8988T (cell line): ENCODE measurements at places on chromosomes 7 and 10.

DNA sequence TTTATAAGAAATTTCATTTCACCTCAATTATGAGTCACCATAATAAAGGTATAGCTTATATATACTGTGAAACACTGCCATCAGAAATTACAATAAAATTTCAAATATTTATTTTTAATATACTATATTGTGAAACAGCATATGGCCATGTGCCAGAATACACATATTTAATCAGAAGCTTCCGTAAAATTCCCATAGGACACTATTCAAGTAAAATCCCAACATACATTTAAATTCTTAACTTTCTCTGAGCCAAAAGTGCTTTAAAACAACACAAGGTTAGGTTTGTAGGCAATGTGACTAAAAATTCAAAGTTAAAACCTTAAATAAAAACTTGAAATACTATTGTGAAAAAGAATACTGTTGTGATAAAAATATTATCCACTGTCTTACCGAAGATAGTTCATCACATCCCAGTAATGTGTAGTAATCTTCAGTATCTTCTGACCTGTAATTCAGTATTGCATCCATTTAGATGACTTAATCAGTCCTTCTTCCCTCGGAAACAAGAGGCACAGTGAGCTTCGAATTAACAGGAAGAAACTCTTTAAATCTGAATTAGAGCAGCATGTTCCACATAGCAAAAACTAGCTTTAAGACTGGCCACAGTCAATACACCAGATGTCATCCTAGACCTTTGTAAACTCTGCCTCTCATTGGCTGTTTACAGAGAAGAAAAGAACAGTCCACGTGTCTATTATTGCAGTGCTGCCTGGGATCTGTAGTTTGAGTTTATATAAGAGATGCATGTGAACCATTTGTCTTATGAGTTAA, at the start of gene DNAJC12:
Gene DNAJC12 (minus strand): TSS at position 648 of the 774 bp plus-strand sequence. CDS start 177 bp downstream, at position 471.
- no peak for DNase-seq

- DNase-seq: no peak
Observed at GRCh38 chr10:110033701-110034235, 26.0 kb downstream of the ADD3 start.

GRCh38 chr7:158958618-158959017, 102.3 kb downstream of the DYNC2I1 start:
- no peak for DNase-seq

DNA sequence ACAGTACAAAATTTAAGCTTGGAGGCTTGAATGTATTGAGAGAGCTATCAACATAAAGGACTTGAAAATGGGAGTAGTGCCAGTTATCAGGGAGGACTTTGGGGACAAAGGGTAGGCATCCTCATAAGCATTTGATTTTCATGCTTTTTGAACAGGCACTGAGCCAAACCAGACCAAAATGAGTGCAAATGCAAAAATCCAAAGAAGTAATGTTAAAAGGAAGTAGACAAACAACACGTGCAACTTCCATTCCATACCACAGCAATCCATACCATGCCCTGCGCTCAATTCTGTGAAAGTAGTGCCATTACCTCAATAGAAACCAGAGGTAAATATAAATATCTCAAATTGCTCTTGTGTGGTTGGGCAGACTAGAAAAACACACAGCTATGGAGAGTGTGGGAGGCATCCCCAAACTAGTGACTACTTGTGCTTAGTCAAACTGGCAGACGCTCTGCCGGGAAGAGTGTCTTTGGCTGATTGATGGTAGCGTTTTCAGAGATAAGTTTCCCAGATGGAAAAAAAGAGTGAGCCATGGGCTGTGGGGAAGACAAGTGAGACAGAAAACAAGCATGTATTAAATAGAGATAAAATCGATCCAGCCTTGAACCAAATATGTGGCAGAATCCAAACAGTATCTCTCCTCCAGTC, 161.5 kb downstream of the CREB5 start:
- DNase-seq: no peak

DNA sequence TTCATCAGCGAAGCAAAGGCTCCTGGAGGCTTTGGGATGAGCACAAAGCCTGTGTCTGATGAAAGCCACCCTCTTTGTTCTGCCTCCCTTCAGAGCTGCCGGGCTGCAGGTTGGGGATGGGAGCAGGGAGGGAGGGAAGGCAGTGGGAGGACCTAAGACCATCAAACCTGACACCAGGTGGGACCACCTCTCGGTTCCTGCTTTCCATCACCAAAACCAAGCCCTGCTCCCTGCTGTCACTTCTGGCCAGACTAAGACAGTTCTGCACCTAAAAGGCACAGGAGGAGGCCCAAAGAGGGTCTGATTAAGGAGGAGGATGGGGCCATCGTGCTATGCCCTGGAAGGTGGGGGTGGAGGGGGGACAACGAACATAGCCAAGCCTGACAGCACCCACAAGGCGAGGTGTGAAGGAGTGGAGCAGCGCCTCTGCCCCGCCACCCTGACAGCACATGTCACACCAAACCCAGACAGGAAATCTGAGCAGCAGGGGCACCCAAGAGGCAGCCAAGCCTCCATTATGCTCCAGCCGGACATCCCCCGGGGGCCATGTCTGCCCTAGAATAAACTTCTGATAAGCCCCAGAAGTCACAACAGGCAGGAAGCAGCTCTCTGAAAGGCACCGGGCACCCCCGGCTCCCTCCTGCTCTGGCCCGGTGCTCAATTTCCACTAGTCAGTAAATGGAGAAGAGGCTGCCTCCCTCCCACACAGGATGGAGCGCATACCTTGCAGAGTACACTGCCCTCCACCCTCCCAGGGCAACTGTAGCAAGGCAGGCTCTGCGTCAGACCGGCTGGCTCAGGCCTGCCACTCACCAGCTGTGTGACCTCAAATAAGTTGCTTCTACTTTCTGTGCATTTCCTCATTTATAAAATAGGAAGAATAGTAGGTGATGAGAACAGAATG, 48.9 kb downstream of the DLG5 start:
- DNase-seq: no peak

DNA sequence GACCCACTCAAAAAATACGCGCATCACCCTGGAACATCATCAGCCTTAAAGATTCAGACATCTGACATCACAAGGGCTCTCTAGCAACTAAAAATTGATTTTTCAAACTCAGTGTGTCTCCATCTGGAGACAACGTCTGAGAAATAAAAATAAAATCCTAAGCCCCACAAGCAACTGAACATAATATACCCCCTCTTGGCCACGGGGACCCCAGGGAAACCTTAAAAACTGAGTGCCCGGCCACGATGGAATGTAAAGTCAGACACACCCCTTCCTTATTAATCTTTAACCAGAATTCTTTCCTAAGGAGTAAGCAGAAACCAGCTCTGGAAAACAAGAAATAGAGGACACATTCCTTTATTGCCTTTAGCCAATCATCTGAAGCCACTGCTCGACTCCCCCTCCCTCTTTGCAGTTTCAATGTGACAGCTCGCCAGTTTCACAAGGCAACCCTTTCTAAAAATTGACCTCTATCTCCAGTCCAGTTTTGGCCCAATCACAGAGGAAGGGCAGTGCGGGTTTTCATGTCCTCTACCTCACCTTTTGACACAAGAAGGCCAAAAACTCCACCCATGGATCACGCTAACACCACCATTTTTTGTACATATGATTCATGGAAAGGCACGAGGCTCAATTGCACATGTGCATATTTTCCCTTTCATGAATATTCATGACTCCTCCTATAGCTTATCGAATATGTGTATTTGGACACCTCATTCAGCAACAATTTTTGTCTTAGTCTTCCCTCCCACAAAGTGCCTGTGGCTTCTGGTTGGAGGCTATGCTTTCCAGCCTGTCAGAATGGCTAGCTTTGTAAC, 24.2 kb downstream of the IFIT3 start:
- DNase-seq: no peak

DNA sequence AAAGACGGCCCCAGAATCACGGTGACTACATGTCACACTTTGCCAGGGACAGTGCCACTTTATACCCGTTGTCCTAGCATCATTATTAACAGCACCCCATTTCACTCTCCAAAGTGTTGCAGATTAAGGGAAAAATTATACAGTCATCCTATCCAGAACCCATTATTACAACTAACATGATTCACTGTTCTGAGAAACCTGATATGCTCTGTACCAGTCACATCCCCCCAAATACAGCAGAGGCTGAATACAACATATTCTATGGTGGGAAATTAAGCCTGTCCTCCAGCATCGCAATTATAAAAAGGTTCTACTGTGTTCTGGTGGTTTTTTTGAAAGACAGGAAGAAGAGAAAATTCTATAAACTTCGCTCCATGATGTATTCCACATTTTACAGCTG, 162.1 kb downstream of the JAZF1 start:
- DNase-seq: no peak

GRCh38 chr10:61279400-61279799, 173.8 kb downstream of the TMEM26 start:
- no peak for DNase-seq

- DNase-seq: no peak
Observed at GRCh38 chr7:98869027-98869596, 702 bp downstream of the TMEM130 start.

- DNase-seq: no peak
Observed at GRCh38 chr7:101232141-101232850, 5.3 kb downstream of the CLDN15 start.

DNA sequence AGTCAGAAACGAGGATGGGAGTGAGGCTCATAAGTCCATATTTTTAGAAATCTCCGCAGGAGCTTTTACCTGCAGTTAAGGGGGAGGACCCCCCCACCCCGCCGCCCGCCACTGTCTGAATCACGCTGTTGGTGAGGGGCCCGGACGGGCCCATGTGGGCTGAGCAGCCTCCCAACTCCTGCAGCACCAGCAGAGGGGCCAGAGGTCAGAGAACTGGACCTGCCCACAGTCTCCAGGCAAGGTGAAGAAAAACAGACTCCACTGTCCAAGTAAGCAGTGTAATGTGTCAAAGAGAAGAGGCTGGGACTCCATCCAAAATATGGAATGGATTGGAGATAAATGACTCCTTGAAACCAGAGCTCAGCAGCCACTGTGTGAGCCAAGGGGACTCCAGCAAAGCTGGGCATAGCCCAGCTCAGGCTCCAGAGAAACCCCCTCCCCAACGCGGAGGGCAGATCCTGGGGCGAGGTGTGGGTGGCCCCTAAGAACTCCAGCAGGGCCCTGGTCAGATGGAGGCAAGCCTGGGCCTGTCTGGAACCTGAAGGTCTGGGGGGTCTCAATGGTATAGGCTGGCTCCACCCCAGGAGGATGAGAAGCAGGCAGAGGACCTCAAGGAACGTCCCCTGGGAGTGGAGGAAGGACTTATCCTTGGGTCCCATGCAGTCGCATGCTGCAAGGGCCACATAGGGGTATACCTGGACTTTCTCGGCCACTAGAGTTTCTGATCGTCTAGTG, 128.5 kb upstream of the TNS3 start:
- DNase-seq: no peak

DNA sequence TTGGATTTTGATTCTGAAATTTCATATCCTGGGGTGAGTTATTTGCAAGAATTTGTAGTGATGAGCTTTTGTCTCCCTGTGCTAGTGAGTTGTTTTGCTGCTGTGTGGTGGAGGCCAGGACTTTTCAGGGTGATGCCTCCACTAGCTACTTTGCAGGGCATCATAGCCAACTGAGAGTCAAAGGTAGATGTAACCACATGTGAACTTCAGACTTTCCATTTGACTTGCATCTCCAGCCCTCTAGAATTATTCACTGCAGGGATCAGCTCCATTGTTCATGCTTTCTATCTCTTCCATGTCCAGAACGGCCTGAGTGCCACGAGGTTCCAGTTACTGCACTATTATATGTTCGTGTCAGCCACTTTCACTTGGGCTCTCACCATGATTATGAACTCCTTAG, 534.3 kb downstream of the GRM8 start:
- no peak for DNase-seq

- no peak for DNase-seq
Observed at GRCh38 chr10:88289342-88289741, 293.8 kb downstream of the RNLS start.

- DNase-seq: no peak
Observed at GRCh38 chr10:7506571-7506970, 95.7 kb upstream of the SFMBT2 start.

DNA sequence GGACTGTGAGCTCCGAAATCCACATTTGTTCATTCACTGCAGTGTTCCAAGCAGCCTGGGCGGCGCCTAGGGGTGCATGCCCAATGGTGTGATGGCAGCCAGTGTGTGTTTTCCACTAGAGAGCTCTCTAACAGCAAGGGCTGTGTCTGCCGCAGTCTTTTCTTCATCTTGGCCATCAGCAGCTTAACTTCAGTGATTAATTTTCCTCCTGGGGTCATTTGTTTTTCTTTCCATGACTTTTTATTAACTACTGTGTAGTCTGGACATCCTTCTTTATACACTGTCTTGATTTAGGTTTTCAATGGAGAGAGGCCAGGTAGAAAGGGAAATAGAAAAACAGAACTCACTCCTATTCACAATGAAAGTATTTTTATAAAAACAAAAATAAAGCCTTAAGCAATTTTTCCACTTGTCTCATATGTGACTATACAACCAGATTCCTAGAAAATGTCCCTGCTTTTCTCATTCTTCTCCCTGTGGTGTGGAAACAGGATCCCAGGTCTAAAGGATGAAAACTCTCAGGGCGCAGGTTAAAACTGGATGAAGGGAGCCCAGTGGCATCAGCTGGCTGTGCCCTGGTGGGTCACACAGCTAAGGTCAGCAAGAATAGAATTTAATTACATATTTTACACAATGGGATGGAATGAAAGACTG, 176.8 kb downstream of the PKD1L1 start:
- DNase-seq: no peak

DNA sequence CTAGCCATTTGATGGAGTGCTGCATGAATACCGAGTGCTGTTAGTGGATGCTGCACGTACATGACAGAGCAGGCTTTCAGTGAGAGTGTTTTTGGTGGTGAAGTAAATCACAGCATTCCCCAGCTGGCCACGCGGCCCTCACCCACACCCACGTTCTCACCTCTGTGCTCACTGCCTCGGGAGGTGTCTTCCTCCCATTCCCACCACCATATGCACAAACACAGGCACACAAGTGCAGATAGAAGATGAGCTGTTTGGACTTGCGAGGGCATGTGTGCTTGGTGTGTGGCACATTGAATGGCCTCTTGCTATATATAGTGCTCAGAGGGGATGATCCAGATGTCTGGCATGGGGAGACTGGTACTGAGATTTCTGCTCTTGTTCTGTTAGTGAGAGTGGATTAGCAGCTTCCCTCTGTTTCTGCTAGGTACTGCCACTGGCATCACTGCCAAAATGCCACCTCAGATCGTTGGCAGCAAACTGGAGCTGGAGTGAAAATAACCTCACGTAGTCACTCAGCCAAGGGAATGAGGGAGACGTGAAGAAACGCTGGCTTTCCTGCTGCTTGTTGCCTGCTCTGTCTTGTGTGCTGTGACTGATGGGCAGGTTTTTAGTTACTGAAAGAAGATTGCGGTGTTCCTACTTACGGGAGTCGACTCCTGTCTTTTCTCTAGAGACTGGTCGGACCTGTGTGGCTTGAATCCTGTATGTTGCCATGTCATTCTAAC, 19.1 kb downstream of the DNAJB6 start:
- DNase-seq: no peak

GRCh38 chr7:33933611-33934281, 28.4 kb downstream of the BMPER start:
- DNase-seq: peak; percentile 32

GRCh38 chr7:907158-907980, 31.0 kb downstream of the GET4 start:
- no peak for DNase-seq
